Endodermal cell (in vitro differentiated cells): ENCODE measurements at places on chromosomes 3 and 15. TPM values are rescaled to one million over a fixed set of nuclear protein-coding genes. Genes with fewer than 3 reads are reported as not detected.

Gene MOBP
- 7.0 and 7.1 TPM in 2 replicates for total RNA-seq

Gene CLRN1
- not detected in 3 replicates for total RNA-seq

Gene P2RY14
- not detected in 3 replicates for total RNA-seq

Gene TMEM266
- 2.0 to 2.7 TPM (median 2.2 TPM) in 3 replicates for total RNA-seq

Gene AGTR1
- not detected in 3 replicates for total RNA-seq

Gene GOLGA6L9
- 6.3 and 8.1 TPM in 2 replicates for total RNA-seq

DNA sequence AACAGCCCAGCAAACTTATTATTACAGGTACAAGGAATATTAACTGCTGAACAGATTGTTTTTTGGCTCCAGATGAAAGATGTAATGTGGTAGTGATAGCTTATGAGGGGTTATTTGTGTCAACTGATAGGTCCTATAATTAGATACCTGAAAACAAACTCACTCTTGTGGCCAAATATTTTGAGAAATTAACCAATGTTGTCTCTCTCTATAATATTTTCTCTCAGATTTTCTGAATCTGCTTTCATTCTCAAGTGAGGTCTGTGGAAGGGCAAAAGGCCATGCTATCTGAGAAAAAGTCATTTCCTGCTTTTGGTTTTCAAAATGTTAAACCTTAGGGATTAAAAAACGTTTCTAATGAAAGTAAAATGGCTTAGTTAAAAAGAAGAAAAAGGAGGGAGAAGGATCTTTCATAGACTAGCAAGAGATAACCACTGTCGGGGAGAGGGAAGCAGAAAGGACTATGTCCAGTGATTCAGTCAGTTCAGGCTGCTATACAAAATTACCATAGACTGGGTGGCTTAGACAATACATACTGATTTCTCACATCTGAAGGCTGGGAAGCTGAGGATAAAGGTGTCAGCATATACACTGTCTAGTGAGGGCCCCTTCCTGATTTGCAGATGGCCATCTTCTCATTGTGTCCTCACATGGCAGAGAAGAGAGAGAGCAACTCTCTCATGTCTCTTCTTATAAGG, 277.5 kb upstream of the P2RY1 start:
- no peak overlapping the region for H3K27ac ChIP-seq
- no peaks in the 10 kb centered on the region for H3K4me1 ChIP-seq
- no peaks in the 10 kb centered on the region for H3K27me3 ChIP-seq
- H3K36me3 ChIP-seq: no peaks in the 10 kb centered on the region
- DNase-seq: no peak

GRCh38 chr15:88580532-88580931, 34.1 kb upstream of the DET1 start:
- DNase-seq: no peak
- no peaks in the 10 kb centered on the region for H3K4me1 ChIP-seq
- H3K36me3 ChIP-seq: peaks cover 84% of the 10 kb centered on the region
- no peaks in the 10 kb centered on the region for H3K27me3 ChIP-seq
- H3K4me3 ChIP-seq: no peak overlapping the region
- H3K27ac ChIP-seq: no peak overlapping the region

DNA sequence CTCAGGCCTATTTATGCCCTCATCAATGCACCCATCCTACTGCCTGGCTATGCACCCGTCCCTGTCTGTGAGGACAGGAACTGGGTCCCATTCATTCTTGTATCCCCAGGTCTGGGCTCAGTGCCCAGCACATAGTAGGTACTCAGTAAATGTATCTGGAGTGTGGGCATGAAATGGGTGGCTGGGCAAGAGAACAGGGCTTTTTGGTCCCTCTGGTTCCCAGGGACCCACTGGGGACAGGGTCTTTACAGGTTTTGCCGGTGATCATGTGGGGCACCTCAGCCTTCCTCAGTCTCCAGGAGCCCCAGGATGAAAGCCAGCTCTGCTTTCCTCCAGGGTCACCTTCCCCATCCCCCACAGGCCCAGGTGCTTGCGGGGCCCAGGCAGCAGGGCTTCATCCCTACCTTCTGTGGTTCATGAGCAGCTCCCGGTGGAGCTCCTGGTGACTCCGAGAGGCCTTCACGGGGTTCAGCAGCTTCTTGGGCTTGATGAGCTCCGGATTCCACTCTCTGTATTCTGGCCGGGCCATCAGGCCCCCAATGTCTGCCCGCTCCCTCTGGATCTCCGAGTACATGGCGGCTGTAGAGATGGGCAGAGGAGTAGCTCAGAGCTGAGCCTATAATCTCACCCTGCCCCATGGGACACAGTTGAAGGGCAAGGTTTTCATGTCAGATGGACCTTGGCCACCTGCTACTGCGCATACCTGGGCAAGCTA, 7.7 kb downstream of the FAM107A start:
- no peaks in the 10 kb centered on the region for H3K36me3 ChIP-seq
- peak; percentile 41 for DNase-seq
- no peak overlapping the region for H3K27ac ChIP-seq
- no peak overlapping the region for H3K4me3 ChIP-seq
- no peaks in the 10 kb centered on the region for H3K27me3 ChIP-seq

GRCh38 chr3:104198131-104198530, 1168.6 kb upstream of the ALCAM start:
- H3K4me1 ChIP-seq: no peaks in the 10 kb centered on the region
- no peak for DNase-seq

- no peak for DNase-seq
- H3K36me3 ChIP-seq: no peaks in the 10 kb centered on the region
- no peaks in the 10 kb centered on the region for H3K27me3 ChIP-seq
- H3K4me3 ChIP-seq: no peak overlapping the region
- no peaks in the 10 kb centered on the region for H3K4me1 ChIP-seq
- H3K27ac ChIP-seq: no peak overlapping the region
Observed at GRCh38 chr3:182524711-182525401, 268.4 kb upstream of the ATP11B start.

DNA sequence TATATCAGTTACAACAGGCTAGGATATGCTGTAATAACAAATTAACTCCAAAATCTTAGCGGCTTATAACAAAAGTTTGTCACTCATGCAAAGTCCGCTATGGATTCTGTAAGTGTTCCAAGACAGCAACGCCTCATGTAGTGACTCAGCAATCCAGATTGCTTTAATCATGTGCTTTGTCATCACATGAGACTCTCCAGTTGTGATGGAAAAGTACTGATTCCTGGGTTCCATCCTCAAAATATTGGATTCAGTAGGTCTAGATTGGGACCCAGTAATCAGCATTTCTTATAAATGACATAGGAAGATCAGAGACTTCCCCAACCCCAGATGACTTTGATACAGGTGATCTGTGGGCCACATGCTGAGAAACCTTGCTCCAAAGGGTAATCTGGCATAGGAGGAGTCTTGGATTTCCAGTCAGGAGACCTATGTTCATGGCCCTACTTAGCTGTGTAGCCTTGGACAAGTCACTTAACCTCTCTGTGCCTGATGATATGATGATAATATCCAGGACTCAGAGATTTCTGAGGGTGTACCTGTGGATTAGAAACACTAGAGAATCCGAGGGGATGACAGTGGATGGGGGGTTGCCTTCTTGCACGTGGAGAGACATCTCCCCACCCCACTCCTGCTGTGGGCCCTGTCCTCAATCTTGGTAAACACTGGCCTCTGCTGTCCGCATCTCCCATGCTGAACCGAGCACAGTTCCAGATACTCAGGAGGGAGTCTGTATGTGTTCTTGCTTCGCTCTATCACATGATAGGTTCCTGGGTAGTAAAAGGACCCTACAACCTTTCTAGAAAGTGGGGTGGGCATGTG, 65.5 kb downstream of the CORO2B start:
- no peak overlapping the region for H3K27ac ChIP-seq
- no peaks in the 10 kb centered on the region for H3K27me3 ChIP-seq
- no peak overlapping the region for H3K4me3 ChIP-seq
- H3K4me1 ChIP-seq: peaks cover 13% of the 10 kb centered on the region

DNA sequence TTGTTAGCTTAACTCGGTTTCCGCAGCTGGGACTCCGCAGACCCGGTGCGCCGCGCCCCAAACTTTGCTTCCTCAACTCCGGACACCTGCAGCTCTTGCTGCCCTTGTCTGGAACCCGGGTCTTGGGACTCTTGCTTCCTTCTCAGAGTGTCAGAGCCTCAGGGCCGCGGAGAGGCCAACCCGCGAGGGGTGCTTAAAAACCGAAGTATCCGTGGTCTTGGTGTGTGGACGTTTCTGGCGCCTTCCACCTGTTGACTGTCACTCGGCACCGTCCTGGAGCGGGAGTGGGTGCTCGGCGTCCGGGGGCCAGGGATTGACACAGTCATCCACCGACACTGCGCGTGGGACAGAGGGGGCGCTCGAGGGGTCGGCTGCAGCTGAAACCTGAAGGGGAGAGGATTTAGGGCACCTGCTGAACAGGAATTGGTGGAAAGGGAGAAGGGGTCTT, 386 bp downstream of the SQOR start:
- DNase-seq: no peak
- H3K4me3 ChIP-seq: peak overlapping the region; percentile 82
- H3K36me3 ChIP-seq: no peaks in the 10 kb centered on the region
- H3K27ac ChIP-seq: no peak overlapping the region
- peaks cover 97% of the 10 kb centered on the region for H3K27me3 ChIP-seq

DNA sequence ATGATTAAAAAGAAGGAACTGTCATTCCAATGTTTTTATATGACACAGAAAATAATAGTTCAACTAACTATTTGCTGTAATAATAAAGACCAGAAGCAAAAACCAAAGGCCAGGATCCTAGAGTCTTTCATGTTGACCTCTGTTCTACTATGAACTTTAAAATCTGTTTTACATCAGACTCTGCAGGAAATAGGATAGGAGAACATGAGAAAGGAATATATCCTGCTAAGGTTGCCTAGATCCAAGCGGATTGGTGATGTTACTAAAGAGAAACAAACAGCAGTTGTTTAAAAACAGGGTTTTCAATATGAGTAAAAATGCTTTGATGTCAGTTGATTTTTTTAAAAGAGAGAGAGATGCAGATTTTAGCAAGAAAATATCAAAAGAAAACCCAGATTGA, 549.6 kb downstream of the ZIC1 start:
- DNase-seq: no peak
- no peaks in the 10 kb centered on the region for H3K36me3 ChIP-seq
- H3K4me1 ChIP-seq: no peaks in the 10 kb centered on the region
- no peak overlapping the region for H3K27ac ChIP-seq
- H3K4me3 ChIP-seq: no peak overlapping the region

DNA sequence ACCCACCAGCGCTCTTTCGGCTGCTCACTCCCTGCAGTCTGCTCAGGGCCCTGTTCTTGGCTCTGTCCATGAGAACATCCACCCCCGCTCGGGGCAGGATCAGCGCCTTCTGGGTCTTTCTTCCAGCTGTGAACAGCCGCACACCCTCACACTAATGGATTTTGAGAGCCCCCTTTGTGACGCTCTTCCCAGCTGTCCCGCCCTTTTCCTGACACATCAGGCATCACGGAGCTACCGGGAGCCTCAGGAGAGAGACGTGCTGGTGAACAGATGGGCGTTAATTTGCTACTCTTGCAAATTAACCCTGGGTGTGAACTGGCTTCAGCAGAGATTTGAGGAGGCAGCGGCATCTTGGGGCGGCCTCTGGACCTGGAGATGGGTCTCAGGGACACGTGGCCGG, 113.0 kb downstream of the TMEM266 start:
- no peaks in the 10 kb centered on the region for H3K36me3 ChIP-seq
- no peak for DNase-seq

DNA sequence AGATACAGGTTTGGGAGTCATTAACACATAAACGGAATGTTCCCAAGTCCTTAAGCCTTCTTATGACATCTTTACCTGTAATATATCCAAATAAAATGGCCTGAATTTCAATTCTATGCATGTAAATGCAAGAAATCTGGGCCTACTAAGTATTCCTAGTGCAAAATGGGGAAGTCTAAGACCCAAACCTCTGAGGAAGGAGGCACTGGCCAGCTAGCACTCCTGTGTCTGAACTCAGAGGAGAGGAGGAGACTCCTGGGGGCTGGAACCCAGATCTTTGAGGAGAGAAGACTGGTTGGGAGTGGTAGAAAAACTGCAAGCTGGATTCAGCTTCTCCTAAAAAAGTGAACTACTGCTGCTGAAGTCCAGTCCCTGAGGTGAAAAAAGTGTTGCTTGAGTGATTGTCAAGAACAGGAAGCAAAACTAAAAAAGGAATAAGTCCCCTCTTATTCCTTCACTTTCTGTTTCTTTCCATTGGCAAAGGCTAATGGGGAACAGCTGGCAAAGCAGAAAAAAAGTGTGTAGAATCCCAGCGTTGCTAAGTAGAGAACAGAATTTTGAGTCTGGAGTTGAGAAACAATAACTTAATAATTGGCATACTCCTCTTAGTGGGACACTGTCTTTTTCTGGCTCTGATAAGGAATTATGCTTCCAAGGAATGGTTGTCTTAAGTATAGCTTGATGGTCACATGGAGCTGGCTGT, 54.8 kb upstream of the ATP2C1 start:
- H3K27ac ChIP-seq: no peak overlapping the region
- H3K27me3 ChIP-seq: no peaks in the 10 kb centered on the region
- no peak overlapping the region for H3K4me3 ChIP-seq
- no peaks in the 10 kb centered on the region for H3K4me1 ChIP-seq
- H3K36me3 ChIP-seq: no peaks in the 10 kb centered on the region
- no peak for DNase-seq

GRCh38 chr3:196537319-196537984, 22.3 kb upstream of the SMCO1 start:
- H3K27ac ChIP-seq: no peak overlapping the region
- no peaks in the 10 kb centered on the region for H3K4me1 ChIP-seq

DNA sequence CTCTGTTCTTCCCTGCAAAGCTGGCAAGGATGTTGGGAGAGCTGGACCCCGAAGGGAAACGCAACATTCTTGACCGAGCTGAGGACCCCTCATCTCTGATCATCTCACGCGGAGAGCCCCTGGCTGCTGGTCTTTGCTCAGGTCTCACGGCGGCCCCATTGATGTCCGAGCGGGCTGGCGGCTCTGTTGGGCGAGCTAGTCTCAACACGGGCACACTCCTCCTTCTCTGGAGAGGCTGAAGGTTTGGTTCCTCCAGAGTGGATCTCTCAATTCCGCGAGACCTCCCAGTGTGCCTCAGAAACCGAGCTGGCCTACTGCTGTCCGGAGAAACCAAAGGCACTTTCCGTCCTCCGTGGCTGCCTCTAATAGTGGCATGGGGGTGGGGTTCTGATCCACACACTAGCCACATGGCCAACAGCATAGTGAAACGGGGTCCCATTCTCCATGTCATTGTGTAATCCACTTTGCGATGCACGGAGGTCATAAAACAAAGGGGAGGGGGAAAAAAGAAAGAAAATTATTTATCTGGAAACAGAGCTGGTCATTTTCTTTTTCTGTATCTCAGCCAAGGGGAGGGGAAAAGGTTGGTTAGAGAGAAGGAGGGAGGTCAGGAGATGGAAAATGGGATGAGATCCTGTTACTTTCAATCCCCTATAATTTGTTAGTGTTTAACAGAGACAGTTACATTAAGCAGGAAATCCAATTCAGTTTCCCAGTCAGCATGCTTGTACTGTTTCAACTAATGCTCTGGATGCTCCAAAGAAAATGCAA, 1.3 kb downstream of the CCDC80 start:
- H3K27ac ChIP-seq: peak overlapping the region; percentile 96
- H3K27me3 ChIP-seq: peaks cover 4% of the 10 kb centered on the region
- no peaks in the 10 kb centered on the region for H3K36me3 ChIP-seq
- no peak for DNase-seq
- H3K4me1 ChIP-seq: peaks cover 11% of the 10 kb centered on the region

- no peak for DNase-seq
- H3K27ac ChIP-seq: no peak overlapping the region
- no peaks in the 10 kb centered on the region for H3K36me3 ChIP-seq
- H3K4me1 ChIP-seq: no peaks in the 10 kb centered on the region
- H3K27me3 ChIP-seq: no peaks in the 10 kb centered on the region
Observed at GRCh38 chr3:97575742-97576141, 188.8 kb upstream of the ARL6 start.

GRCh38 chr3:161576714-161577510, 80.3 kb downstream of the OTOL1 start:
- H3K4me1 ChIP-seq: no peaks in the 10 kb centered on the region
- DNase-seq: no peak
- H3K36me3 ChIP-seq: no peaks in the 10 kb centered on the region
- no peak overlapping the region for H3K4me3 ChIP-seq
- H3K27me3 ChIP-seq: no peaks in the 10 kb centered on the region
